HuH-7.5 (cell line): ENCODE measurements at places on chromosomes 7 and 10.

- no peak for DNase-seq
These were observed 37.1 kb downstream of the GPR26 start for GRCh38 chr10:123703195-123703790.

DNA sequence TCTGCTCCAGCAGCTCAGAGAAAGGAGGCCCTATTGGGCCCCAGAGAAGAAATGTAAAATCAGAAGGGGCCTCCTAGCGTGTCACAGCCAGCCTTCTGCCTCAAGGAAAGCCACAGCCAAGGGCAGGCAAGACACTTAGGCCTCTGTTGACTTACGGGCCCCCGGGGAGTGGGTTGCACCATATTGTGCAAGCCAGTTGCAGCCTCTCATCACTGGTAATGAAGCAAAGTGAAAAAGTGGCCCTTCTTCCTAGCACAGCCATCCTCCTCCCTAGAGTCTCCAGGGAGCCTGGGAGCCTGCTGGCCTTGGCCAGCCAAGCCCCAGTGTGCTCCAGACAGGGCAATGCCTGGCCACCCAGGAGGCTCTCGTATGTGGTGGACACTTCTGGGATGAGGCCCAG is 56.2 kb upstream of the GDF10 start:
- DNase-seq: no peak

DNA sequence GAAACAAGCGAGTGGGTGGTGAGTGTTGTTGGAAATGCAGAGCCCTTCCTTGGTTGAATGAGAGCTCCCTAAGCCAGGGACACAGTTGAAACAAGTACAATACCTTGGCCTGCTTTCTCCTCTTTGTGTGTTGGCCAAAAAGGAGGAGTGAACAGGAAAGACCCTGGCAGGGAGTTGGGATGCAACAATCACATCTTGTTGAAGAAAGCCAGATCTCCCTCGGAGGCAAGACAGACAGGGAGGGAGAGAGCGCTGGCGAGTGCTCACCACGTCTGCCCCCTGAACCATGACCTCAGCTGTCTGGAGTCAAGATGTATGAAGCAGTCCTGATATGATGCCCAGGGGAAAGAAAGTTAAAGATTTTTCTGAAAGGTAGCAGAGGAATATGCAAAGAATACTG is 66.8 kb downstream of the ADAM12 start:
- no peak for DNase-seq

- DNase-seq: no peak
These were observed 52.2 kb upstream of the INPP5A start for GRCh38 chr10:132485391-132485790.

DNA sequence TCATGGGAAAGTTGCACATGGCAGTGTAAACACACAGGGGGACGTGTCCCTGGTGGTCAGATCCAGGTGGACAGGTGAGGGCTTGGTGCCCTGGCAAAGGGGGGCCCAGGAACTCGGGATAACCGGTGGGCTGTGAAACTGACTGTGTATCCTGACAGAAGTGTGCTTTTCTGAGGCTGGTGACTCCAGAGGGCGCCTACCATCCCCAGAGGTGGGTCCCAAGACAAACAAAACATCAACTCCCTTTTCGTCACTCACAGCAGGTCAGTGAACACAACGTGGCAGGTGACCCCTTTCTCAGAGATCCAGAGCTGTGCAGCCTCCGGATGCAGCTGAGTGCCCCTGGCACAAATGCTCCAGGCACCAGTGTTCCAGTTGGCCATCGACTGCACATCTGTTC is 56.0 kb upstream of the DDC start:
- no peak for DNase-seq

- DNase-seq: no peak
These were observed 108.6 kb downstream of the NRCAM start for GRCh38 chr7:108347616-108348015.

- no peak for DNase-seq
These were observed 23.1 kb downstream of the DNAJB9 start for GRCh38 chr7:108592646-108593201.

DNA sequence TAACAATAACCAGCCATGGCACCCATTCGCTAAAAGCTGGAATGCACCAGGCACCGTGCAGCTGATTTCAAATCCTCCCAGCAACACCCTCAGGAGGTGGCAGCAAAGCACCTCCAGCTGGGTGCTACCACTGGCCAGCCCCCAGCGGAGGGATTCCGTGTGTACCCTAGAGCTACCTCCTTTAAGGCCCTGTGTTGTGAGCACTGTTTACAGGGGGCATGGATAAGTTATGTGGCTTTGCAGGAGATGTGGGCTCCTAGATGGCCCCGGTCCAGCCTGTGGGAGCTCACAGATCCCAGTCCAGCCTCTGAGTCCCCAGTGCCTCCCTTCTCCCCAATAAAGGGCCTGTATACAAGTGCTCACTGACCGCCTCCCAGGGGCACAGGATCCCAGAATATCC is 27.1 kb downstream of the TNRC18 start:
- peak; percentile 92 for DNase-seq

DNA sequence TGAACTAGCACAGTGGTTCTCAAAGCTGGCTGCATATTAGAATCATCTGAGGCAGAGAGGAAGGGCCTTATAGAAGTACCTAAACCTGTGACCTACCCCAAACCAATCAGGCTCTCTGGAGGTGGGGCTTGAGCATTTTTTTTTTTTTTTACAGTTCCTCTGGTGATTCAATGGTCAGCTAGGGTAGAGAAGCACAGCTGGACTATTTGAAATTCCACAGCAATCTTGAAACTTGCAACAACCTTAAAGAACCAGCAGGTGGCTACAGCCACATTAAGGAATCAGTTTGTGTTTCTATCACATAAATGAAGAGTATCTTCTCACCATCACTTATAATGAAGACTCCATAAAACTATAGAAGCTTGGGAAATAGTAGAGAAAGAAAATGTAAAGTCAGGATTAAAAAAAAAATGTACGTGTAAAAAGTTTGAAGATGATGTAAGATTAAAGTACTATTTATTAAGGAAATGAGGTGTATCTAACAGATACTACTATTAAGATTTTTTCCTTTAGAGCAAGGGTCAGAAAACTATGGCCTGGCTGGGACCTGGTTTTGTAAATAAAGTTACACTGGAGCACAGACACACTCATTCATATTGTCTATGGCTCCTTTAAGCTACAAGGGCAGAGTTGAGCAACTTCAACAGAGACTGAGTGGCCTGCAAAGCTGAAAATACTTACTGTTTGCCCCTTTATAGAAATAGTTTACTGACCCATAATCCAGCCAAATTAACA is 3.8 kb downstream of the RTKN2 start:
- DNase-seq: peak; percentile 20

DNA sequence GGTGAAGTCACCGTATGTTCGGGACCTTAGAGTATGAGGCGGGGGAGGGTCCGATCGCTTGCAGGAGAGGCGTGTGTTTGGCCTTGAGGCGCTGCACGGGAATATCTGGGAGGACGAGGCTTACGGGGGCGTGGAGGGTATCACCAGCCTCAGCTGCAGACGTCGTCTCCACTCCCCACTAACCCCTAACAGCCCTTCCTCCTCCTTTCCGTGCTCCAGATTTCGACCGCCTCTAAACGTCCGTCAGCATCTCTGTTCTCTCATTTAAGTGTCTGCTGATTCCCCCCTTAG is 23.5 kb upstream of the ZNF12 start:
- DNase-seq: no peak

GRCh38 chr7:698515-699475 is 27.7 kb upstream of the DNAAF5 start:
- no peak for DNase-seq

DNA sequence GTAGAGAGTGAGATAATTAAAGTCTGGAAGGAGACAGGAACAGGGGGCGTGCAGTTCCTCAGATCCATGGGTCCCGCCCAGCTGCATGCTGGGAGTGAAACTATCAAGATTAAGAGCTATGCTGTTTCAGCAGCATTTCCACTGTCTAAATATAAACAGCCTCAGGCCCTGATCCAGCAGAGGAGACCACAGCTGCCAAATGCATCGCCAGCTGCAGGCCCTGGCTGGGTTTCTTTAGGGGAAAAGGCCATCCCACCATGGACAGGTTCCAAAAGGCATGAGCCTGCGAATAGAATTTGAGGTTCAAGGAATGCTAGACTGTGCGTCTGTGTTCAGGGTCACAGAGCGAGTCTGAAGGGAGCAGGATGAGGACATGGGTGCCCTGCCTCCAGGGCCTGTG is 411.4 kb downstream of the PAXIP1 start:
- DNase-seq: no peak

DNA sequence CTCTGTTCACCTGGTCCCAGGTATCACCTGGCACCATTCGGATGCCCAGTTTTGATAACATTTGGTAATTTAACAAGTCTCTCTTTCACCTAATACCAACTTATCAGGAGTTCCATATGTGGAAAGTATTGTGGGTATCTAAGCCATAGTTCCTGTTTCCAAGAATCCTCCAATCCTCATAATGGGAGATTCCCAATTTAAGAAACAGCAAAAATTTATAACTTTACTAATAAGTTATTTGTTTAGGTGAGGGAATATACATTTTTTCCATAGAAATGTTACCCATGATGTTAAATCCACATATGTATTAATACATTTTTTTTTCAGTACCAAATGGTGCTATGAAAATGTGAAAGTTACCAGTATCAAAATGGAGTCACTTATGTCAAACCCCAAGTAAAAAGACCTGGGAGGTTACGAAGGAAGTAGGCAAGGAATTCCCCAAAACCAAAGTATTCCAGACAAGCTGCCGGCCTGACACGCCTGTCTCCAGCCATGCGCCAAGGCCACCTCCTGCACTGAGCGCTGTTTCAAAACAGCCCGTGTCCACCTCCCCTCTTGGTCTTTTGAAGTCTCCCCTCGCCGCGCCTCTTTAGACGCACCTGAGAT is 44.8 kb downstream of the PRKCQ start:
- no peak for DNase-seq

DNA sequence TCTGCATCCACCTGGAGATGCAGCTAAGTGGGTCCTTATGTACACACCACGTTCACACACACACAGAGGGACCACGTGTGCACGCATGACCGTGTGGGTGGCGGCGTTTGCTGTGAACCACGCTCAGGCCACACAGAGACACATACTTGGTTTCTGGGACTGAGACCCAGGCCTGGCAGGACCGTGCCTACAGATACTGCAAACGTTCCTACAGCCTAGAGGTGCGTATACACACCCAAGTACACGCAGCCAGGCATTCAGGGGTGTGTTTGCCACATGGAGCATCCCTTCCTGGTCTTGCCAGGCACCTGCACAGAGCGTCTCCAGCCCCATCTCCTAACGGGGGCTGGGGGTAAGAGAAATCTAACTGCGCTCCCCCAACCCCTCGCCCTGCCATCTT is 49.0 kb upstream of the GTF2IRD1 start:
- DNase-seq: no peak

DNA sequence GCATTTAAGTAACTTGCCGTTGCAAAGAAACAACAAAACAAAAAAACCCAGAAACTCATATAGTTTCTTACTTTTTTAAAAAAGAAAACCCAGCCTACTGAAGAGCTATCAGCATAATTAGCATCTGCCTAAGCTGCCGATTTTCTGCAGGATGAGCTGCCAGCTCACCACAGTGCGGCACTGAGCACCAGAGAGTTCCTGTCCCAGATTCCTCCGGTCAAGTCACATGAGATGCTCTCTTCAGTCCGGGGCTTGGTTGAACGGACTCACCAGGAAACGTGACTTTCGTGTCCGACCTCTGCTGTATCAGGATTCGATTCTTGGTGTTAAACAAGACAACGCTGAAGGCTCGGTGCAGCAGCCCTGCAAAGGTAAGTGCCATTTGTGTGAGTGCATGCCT is 3.2 kb downstream of the IDI2 start:
- DNase-seq: no peak

DNA sequence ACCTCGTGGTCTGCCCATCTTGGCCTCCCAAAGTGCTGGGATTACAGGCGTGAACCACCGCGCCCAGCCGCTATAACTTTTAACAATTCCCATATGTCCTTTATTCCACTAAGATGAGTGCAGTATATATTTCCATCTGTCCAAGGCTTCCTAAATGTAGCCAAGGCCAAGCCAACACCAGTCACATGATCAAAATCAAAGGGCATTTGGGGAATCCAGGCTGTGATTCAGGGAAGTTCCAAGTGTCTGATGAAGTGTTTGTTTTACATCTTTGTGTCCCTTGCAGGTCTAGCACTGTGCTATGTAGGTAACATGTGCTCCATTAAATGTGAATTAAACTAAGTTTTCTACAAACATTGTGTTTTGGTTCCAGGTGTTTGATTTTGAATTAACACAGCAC is 20.8 kb downstream of the AKR1E2 start:
- no peak for DNase-seq

DNA sequence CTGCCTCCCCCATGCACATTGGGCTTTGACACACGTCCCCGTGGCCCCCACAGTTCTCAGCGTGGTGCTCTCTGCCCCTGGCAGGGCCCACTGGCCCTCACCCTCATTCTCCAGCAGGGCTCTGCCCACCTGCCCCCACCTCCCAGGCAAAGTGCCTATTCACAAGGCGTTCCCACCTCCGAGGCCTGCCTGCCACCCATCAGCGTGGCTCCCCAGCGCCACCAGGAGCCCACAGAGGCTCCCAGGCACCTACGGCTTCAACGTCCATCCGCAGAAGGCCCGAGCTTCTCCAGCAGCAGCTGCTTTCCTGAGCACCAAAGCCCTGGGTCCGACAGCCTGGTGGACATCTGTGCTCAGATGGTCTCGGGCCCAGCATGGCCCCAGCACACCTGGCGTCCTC is 211.8 kb upstream of the PPP2R2D start:
- no peak for DNase-seq

GRCh38 chr10:7794251-7795026 is 6.5 kb downstream of the ATP5F1C start:
- DNase-seq: no peak

GRCh38 chr7:65285906-65286864 is 87.5 kb upstream of the ZNF92 start:
- DNase-seq: no peak
